ENCODE measurements at places on chromosomes 12 and 14.

GRCh38 chr14:91341751-91342154 is 75.9 kb downstream of the CCDC88C start:
- DNase-seq: no peak

GRCh38 chr12:85575120-85576096 is 260.8 kb downstream of the RASSF9 start:
- no peak for DNase-seq

DNA sequence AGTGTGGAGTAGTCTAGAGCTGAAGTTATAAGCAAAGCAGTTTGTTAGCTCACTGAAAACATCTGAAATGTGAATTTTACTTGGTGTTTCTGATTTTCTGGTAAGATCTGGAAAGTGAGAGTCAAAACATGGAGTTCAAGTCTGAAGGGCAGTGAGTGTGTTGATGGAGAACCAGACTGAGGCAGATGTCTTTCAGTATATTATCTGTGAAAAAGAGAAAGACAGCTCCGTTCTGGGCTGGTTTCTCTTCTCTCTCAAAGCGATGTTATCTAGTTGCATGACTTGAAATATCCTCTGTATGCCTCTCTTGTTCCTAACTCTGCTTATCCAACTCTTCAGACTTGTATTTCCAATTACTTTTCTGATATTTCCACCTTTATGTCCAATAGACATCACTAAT is 381.9 kb upstream of the RGS6 start:
- DNase-seq: no peak

DNA sequence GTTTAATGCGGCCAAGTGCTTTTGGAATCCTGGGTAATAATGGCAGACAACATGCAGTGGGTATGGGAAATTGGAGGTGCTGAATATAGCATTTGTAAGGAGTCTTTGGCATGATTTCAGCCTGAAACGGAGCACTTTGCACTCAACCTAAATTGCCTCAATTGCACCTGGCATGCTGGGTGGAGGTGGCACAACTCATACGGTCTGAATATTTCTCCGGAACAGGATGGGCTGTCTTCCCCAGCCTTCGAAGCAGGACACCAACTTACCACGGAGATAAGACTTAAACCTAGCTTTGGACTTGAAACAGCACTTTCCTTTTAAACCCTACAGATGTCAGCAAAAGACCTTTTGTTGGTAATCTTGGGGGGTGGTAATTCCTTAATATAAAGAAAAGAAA is 153.7 kb upstream of the SRRM4 start:
- DNase-seq: no peak

DNA sequence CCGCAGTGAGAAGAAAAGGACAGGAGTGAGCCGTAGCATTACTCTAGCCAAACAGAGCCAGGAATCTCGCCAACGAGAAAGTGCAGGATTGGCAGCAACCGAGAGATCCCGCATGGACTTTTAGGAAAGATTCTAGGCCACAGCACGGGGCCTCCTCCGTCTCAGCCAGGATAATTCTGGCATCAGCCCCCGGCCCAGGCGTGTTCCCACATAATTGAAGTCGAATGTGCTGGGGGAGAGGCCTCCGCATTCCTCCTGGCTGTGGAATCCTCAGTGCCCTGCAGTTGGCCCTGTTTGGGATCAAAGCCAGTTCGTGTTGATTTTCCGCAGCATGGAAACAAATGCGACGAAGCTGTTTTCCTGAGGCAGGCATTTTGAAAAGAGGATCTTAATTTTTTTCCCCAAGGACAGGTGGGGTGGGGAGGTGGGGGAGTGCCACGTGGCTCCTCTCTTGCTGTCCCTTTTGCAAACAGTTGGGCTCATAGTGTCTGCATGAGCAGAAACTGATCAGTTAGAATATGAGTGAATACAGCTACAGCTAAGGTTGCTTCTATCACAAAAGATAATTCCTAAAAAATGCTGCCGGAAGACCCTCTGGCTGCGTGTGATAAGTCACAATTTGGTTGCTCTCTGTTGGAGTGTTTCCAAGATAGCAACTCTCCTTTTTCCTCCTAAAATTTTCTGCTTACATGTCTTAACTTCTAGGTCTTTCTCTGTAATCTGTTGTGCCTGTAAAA is 37.3 kb upstream of the ATXN2 start:
- no peak for DNase-seq

DNA sequence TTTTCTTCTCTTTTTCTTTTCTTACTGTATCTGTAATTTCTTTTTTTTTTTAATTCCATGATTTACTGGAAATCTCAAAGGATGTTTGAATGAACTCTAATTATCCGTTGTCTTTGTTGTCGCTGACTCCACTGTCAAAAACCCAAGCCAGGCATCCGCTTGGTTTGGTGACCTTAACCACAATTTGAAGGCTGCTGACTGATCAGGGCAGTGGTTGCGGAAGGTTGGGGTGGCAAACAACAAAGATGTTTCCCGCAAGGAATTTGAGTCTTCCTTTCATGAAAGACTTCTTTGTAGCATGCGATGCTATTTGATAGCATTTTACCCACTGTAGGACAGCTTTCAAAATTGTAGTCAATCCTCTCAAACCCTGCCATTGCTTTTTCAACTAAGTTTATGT is 1013.8 kb downstream of the DIO2 start:
- DNase-seq: no peak

GRCh38 chr14:40859055-40859454 is 747.6 kb upstream of the LRFN5 start:
- DNase-seq: no peak

- no peak for DNase-seq
Measured at GRCh38 chr14:49982501-49982951, 89.6 kb downstream of the ARF6 start.
